ENCODE measurements at places on chromosomes 6 and 20.

DNA sequence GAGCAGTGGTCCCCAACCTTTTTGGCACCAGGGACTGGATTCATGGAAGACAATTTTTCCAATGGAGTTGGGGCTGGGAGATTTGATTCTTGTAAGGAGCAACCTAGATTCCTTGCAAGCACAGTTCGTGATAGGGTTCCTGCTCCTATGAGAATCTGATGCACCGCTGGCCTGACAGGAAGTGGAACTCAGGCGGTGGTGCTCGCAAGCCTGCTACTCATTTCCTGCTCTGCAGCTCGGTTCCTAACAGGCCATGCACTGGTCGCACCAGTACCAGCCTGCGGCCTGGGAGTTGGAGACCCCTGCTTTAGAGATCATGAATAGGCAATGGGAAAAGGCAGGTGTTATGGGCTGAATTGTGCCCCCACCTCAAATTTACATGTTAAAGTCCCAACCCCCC lies 131.2 kb downstream of the PFDN4 start:
- DNase-seq = no peak

DNA sequence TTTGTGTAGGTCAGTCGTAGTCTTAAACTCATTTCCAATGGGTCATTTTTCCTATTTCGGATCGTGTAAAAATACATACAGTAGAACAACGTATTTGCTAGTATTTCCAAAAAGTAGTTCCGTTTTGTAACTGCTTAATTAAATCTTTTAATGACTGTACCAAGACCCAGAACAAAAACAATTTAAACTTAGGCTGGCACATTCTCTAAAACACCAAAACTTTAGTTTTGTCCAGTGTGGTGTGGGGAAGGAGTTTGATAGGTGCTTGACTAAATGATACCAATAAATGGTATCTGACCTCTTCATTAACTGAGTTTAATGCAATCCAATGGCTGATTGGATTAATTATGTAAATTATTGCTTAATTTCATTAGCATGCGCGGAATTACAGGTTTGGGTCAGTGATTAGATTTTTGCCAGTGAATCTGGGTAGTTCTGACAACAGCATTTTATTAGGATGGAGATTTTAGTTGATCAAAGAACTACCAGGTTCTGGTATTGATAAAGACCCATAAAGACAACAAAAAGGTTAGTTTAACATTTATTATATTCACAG lies 20.8 kb downstream of the OR2B2 start:
- DNase-seq = no peak

DNA sequence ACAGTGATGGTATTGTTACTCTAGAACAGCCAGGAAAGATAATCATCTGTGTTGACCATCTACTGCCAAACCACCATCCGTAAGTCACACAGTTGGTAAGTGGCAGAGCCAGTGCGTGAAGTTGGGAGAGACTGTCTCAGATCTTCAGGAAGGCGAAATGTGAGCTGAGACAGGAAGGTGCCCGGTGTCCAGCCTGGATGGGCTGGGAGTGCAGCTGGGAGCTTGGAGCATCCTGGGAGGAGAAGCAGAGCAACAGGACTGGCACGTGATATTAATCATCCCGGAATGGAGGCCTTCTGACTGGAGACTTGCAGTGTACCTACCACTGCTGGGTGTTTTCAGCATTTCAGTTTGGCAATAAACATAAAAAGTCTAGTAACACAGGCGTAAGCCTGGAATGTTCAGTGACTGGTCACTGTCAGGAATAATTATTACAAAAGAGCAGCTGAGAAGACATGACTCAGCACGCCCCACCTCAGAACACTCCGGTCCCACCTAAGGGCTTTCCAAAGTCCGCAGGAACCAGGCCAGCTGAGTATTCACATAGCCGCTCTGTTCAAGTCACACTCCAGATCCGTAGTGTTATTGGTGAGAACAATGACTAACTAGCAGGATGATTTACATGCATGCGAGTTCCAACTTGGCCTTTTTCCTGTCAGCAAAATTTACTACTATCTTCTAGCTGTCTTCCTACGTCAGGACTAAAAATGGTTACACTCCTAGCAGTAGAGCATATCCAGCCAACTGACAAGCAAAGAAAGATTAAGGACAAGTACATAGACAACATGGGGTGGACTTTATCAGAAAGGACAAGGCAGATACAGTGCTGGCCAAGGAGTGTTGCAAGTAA lies 45.1 kb upstream of the PNRC1 start:
- DNase-seq = no peak

GRCh38 chr6:148288541-148288940 lies 54.1 kb upstream of the SASH1 start:
- no peak for DNase-seq

DNA sequence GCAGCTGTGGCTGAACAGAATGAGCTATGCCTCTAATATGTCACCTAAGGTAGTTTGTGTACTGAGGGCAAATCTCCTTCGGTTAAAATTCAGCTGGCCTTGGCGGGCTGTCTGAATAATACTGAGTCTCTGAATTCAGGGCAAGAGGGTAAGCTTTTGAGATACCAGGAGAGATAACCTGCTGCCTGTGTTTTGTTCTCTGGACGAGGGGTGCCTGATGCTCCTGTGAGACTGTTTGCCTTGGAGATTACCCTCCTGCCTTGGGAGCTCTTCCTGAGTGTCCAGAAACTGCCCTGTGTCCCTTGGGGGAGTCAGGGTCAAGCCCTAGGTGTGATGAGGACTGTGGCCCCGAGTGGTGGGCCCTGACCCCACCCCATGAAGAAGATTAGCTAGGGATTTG lies 282.9 kb downstream of the KIF16B start:
- no peak for DNase-seq

GRCh38 chr20:61099806-61100205 lies 152.3 kb upstream of the CDH4 start:
- no peak for DNase-seq

GRCh38 chr20:61436667-61437279 lies 184.7 kb downstream of the CDH4 start:
- DNase-seq = no peak

DNA sequence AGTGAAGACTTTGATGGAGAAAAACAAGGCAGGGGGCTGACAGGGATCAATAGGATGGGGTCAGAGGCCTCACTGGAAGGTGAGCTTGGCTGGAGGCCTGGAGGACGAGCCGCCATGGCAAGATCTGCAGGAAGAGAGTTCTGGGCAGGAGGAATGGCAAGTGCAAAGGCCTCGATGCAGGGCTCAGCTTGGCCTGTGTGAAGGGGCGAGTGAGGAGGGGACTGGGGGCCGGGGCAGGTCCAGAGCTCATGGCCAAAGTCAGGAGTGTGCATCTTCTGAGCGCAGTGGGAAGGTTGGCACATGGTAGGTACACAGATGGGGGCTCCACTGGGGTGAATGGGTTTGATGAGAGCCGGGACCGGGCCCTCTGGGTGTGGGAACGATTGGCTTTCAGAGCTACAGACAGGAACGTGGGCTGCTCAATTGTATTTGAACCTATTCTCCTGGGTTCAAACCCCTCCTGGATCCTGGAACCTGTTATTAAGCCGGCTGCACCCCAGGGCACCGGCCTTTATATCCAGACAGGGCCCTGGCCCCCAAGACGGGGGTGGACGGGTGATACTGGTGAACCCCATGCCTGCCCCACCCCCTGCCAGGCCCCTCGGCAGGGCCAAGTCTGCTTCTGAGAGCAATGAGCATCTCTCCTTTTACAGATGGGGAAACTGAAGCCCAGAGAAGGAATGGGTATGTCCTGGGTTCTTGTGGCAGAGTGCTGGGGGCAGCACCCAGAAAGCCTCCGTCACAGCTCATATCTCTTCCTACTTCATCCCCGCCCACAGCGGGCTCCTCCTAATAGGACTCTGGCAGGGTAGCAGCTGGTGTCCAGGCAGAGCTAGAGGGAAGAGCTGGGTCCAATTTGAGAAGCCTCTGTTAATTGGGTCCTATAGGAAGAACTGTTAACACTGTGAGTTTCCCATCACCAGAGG lies 106.1 kb downstream of the CEBPB start:
- no peak for DNase-seq

DNA sequence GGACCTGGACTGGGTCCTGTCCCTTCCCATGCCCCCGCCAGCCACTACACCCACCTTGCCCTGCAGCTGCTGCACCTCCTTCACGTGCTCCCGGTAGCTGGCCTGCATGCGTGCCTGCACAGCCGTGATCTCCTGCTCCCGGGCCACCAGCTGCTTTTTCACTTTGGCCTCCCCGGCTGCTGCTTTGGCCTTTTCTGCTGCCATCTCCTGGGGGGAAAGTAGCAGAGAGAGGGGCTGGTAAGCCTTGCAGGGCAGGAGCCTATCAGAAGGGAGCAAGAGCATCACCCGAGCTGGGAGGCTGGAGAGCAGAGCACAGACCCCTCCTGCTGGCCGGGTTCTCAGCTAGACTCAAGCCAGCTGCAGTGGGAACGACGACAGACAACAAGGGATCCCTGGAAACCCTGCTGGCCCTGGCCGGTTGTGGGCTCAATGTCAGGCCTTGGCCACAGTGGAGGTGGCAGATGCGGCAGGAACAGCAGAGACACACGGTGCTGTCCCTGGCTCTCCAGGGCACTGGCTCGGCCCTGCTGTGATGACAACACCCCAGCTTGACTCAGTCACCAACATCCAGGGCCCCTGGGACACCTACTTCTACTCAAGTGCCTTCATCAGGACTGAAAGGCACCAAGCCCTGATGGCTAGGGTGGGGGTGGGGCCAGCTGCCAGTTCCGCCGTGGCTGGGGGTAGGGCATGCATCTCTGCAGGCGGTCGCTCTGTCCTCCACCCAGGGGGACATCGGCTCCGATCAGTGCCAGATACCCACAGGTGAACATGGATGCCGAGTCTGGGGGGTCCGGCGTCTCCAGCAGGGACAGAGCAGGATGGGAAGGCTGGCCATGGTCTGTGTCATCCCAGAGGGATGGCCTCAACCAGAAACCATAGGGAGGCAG lies 45.3 kb downstream of the RRBP1 start:
- no peak for DNase-seq

DNA sequence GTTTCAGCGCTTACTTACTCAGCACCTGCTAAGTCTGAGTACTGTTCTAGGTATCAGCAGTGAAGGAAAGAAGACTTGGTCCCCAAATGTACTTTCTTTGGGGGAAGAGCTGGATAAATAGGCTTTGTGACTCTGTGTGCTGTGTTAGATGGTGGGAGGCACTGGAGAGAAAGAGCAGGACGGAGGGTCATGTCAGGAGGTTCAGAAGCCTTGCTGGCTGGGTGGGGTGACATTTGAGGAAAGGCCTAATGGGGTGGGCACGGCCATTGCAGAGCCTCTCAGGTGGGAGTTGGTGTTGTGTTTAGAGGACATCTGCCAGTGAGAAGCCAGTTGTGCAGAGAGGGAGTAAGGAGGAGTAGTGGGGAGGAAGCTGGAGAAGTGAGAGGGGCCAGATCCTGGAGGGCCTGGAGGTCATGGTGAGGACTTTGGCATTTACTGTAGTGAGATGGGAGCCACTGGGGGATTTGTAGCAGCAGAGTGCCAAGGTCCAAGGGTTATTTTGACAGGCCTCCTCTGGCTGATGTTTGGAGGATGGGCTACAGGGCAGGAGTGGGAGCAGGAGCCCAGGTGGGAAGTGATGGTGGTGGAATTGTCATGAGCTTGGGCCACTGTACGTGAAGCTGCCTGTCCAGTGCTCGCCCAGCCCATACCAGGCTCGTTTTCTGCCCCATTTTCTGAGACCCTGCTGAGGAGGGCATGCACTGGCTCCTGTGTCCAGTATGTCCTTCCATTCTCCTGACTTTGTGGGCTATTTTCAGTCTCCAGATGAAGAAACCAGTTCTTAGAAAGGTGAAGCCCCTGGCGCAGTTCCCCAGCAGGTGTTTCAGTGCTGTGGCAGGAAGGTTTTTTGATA lies 886 bp downstream of the SDCBP2 start:
- no peak for DNase-seq

- DNase-seq = no peak
These were observed 34.1 kb downstream of the CDC40 start for GRCh38 chr6:110214338-110214737.

- no peak for DNase-seq
These were observed 884.5 kb upstream of the GJE1 start for GRCh38 chr6:141248021-141248799.

DNA sequence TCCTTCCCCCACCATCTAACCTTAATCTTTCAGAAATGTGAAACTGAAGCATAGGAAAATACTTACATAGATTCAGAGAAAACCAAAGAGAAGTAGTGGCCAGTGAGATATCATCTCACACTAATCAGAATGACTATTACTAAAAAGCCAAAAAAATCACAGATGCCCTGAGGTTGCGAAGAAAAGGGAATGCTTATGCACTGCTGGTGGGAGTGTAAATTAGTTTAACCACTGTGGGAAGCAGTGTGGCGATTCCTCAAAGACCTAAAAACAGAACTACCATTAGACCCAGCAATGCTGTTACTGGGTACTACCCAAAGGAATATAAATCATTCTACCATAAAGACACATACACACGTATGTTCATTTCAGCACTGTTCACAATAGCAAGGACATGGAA lies 9.2 kb upstream of the PREX1 start:
- no peak for DNase-seq

- no peak for DNase-seq
These were observed 7.8 kb downstream of the HCRTR2 start for GRCh38 chr6:55182016-55182650.

DNA sequence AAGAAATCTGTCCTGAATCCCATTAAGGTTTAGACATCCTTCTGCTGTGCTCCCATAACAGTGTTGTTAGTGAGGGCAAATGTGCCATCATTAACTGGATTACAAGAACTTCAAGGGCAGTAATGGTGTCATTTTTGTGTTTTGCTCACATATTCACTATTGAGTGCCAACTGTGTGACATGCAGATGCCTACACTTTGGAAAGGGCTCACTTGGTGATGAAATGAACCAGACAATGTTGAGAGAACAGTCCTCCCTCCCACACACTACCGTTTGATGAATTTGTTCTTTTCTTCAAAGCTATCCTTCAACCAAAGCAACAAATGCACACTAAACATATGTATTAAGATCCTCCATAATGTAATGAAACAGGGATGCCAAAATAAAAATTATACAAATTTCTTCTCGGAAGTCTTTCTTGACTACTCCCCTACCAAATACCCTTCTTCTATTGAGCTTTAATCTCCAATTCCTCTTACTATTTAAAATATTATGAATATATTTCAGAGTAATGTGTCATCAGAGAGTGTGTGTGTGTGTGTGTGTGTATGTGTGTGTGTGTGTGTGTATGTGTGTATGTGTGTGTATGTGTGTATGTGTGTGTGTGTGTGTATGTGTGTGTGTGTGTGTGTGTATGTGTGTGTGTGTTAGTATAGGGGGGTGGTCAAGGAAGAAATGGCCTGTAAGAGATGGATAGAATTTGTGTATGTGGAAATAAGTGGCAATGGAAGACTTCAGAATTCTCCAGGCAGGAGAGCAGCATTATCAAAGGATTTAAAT lies 92.3 kb upstream of the ENPP5 start:
- no peak for DNase-seq

GRCh38 chr6:132482581-132482980 lies 30.3 kb downstream of the STX7 start:
- DNase-seq = no peak

- DNase-seq = no peak
These were observed 185.8 kb upstream of the TENT5A start for GRCh38 chr6:81938014-81938856.

GRCh38 chr20:61044499-61044898 lies 207.6 kb upstream of the CDH4 start:
- no peak for DNase-seq

- DNase-seq = no peak
These were observed 317.0 kb downstream of the ZFAND3 start for GRCh38 chr6:38136547-38136946.

GRCh38 chr6:12715437-12715836 lies 1.1 kb upstream of the PHACTR1 start:
- no peak for DNase-seq
